Fibroblast of skin of abdomen (primary cell): ENCODE measurements at places on chromosomes 2 and 18.

GRCh38 chr2:37570773-37571586, 100.5 kb downstream of the CDC42EP3 start:
- peak; percentile 87 for DNase-seq

- DNase-seq, result no peak
Measured at GRCh38 chr2:210177769-210178168, 6.6 kb upstream of the KANSL1L start.

DNA sequence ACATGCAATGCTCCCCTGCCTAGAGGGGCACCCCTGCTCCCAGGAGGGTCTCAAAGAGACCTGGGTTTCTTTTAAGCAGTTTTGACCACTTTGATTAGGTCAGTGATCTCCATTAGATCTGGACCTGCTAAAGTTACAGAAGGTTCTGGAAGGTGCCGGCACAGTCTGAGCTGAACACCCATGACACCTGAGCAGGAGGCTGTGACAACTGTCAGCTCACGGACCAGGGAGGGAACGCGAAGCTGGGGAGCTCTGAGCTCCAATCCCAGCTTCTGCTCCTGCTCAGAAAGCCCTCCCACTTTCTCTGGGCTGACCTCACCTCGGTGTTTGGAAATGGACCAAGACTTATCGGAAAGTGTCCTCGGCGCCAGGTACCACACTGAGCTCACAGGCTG, 113.8 kb downstream of the NFATC1 start:
- no peak for DNase-seq

GRCh38 chr2:20622731-20623130, 28.2 kb downstream of the HS1BP3 start:
- DNase-seq, result no peak
